Stimulated activated CD8-positive, alpha-beta memory T cell treated with anti-CD3 and anti-CD28 coated beads, Interleukin-15, amount 100 ng/mL, for 48 hours (primary cell): ENCODE measurements at places on chromosomes 3 and 15.

GRCh38 chr15:42239528-42240182, 31.6 kb upstream of the VPS39 start:
- DNase-seq, result no peak

GRCh38 chr3:112546216-112546759, 15.5 kb downstream of the ATG3 start:
- no peak for DNase-seq

- no peak for DNase-seq
These were observed 80.3 kb downstream of the SMARCC1 start for GRCh38 chr3:47701388-47701787.

DNA sequence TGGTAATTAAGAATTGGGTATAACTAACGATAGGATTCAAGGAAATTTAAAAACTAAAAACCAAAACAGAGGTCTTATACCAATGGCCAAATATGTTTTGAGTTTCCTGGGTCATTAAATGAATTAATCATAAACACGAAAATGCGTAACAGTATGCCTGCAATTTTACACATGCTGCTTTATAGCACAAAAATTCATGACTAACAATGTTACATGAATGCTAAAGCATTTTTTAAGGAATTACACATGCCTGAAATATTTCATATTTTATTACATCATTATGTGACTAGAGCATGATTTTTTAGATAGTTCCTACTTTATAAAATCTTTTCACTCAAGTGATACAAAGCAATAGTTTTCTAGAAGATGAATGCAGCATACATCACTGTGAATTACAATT, 74.7 kb downstream of the ZNF148 start:
- no peak for DNase-seq
